GM19239 (cell line): ENCODE measurements at places on chromosomes 3 and 15.

- peak; percentile 45 for DNase-seq
Measured at GRCh38 chr15:78859971-78860719, 12.5 kb upstream of the MORF4L1 start.

DNA sequence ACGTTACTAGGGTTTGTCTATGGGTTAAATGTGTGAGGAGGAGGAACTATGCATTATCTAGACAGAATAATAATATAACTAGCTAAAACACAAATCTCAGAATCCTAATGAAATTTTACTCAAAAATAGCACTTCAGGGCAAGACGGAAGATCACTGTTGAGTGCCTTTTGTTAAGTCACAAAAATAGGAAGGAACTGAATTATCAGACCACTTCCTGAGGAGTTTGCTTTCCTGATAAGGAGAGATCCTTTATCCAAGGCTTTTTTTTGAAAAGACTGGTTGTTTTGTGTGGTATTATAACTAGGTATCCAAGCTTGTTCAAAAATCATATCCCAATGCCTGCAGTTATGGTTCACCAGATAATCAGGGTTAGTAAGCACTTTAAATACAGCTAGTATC, 34.6 kb downstream of the NR2E3 start:
- no peak for DNase-seq

GRCh38 chr3:141337523-141337854, 30.8 kb upstream of the ZBTB38 start:
- DNase-seq = no peak

DNA sequence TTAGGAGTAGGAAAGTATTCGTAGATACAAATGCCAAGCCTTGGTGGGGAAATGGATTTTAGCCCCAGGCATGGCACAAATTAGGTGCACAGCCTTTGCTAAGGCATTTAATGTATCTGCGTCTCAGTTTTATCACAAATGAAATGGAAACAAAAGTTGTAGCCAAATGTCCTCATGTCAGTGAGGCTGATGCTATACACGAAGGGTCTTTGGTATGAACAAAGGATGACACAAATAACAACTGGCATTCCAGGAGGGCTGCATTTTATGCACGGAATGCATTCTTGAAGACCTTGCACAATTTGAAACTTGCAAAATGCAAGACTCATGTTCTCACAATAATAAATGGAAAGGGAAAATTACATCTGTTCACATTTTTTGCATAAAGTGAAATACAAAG, 181.9 kb downstream of the SV2B start:
- no peak for DNase-seq

GRCh38 chr15:77607111-77607893, 25.4 kb downstream of the LINGO1 start:
- DNase-seq = no peak
